ENCODE measurements at places on chromosomes 4 and X.
A peak's percentile ranks its signal among the peaks of the same experiment; 100 is the strongest.

- no peak for DNase-seq
- H3K27me3 ChIP-seq = no peaks in the 10 kb centered on the region
- no peak overlapping the region for H3K27ac ChIP-seq
- H3K4me3 ChIP-seq = peak overlapping the region; percentile 6
These were observed 21.6 kb downstream of the ADD1 start for GRCh38 chr4:2865196-2865780.

- no peak for DNase-seq
- H3K4me3 ChIP-seq = no peak overlapping the region
- no peaks in the 10 kb centered on the region for H3K4me1 ChIP-seq
These were observed 91.1 kb downstream of the SEL1L3 start for GRCh38 chr4:25771672-25772071.

GRCh38 chr4:188387179-188387791, 248.0 kb downstream of the TRIML1 start:
- H3K36me3 ChIP-seq = no peaks in the 10 kb centered on the region
- no peaks in the 10 kb centered on the region for H3K27me3 ChIP-seq
- H3K4me3 ChIP-seq = no peak overlapping the region
- H3K4me1 ChIP-seq = no peaks in the 10 kb centered on the region
- no peak overlapping the region for H3K27ac ChIP-seq
- no peak for DNase-seq

- peaks cover 13% of the 10 kb centered on the region for H3K4me1 ChIP-seq
- DNase-seq = no peak
- H3K27me3 ChIP-seq = no peaks in the 10 kb centered on the region
- no peak overlapping the region for H3K4me3 ChIP-seq
- no peak overlapping the region for H3K27ac ChIP-seq
- H3K36me3 ChIP-seq = peaks cover 3% of the 10 kb centered on the region
These were observed 105.9 kb upstream of the LNX1 start for GRCh38 chr4:53697016-53697685.

DNA sequence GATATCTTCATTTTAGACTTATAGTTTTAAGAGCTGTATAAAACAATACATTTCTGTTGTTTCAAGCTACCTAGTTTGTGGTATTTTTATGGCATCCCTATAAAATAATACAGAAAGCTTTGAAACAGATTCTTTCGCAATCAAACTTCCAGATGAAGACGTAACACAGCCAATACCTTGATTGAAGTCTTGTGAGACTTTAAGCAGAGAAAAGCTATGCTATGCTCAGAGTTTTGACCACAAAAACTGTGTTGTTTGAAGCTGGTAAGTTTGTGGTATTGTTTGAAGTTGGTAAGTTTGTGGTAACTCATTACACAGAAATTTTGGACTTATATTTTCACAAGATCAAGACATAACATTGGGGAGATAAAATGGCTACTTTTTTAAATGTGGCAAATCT, 201.8 kb upstream of the UGT8 start:
- no peaks in the 10 kb centered on the region for H3K36me3 ChIP-seq
- DNase-seq = no peak
- no peak overlapping the region for H3K4me3 ChIP-seq
- H3K4me1 ChIP-seq = no peaks in the 10 kb centered on the region
- H3K27me3 ChIP-seq = peaks cover 2% of the 10 kb centered on the region

DNA sequence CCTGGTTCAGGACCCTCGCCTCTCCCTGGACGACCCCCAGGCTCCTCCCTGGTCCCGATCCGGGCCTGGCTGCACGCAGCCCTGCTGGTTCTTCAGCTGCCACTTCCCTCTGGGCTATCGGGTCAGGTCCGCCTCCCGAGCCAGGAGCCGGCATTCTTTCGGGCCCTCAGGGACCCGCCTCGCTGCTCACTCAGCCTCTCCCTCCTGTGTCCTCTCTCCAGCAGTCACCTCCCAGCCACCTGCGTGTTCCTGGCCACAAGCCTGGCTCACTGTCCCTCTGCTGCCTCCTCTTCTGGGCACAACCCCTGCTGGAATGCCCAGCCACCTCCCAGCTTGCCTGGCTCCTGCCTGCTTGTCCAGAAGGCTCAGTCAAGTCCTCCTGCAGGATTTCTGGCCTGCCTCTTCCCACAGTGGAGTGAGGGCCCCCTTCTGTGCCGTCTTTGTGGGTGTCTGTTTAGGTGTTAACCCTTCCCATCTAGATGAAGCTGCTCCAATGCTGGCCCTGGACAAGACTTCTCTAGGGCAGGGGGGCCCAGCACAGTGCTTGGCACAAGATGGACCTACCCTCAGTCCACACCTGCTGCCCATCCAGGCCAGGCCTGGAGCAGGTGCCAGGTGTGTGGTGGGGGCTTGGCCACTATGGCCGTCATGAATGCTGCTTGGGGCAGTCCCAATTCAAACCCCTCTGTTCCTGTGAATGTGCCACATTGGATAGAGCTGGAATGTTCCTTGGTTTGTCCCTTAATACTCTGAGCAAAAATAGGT, 2.2 kb downstream of the WFS1 start:
- H3K27ac ChIP-seq = no peak overlapping the region
- H3K36me3 ChIP-seq = no peaks in the 10 kb centered on the region

GRCh38 chr4:141599853-141600252, 36.5 kb upstream of the IL15 start:
- H3K36me3 ChIP-seq = no peaks in the 10 kb centered on the region
- no peak overlapping the region for H3K4me3 ChIP-seq
- H3K27ac ChIP-seq = no peak overlapping the region

- no peaks in the 10 kb centered on the region for H3K36me3 ChIP-seq
- no peak overlapping the region for H3K27ac ChIP-seq
- H3K4me1 ChIP-seq = no peaks in the 10 kb centered on the region
- H3K27me3 ChIP-seq = no peaks in the 10 kb centered on the region
These were observed 171.9 kb downstream of the GALNTL6 start for GRCh38 chr4:171985129-171985528.

DNA sequence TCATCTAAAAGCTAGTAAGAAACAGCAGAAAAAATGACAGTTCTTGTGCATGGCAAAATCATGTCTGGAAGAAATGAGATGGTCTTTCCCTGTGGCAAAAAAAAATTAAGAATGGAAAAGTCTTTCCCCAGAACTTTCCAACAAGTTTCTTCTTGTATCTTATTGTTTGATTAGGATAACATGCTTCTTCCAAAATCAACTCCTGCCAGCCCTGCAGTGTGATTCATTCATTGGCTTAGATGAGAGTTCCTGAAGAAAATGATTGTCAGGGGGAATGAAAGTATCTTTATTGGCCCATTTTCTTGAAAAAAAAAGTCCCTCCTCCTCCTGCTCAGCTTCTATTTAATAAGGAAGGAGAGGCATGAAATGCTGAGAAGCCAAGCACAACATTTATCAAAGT, 407.7 kb downstream of the ARAP2 start:
- no peak for DNase-seq
- H3K4me3 ChIP-seq = no peak overlapping the region
- H3K4me1 ChIP-seq = no peaks in the 10 kb centered on the region
- no peak overlapping the region for H3K27ac ChIP-seq
- H3K27me3 ChIP-seq = no peaks in the 10 kb centered on the region
- no peaks in the 10 kb centered on the region for H3K36me3 ChIP-seq

DNA sequence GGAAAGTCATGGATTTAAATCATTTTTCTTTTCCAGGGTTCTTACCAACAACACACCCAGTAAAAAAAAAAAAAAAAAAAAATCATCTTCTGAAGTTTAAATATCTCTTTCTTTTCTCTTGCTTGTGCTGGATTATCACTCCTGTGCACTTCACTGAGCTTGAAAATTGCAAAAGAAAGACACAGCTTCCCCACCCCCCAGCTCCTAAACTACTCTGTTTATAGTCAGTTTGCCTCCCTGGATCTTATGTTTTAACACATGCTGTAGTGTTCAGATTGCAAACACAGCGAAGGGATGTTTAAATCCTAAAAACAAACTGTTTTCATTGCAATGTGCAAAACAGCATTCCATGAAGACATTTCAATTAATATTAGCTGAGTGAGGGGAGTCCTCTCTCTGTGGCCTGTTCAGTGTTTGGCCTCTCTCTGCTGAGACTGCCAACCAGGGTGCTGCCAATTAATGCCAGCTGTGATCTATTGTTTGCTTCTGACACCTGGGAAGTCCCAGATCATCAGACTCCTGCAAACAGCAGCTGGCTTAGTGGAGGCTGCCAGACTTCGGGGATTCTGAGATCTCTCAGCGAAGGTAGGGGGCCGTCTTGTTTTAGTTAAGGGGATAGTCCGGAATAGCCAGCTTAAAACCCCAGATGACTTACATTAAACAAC, 171.1 kb upstream of the PITX2 start:
- H3K4me3 ChIP-seq = no peak overlapping the region
- peaks cover 7% of the 10 kb centered on the region for H3K27me3 ChIP-seq
- H3K4me1 ChIP-seq = no peaks in the 10 kb centered on the region
- H3K27ac ChIP-seq = no peak overlapping the region
- DNase-seq = no peak

DNA sequence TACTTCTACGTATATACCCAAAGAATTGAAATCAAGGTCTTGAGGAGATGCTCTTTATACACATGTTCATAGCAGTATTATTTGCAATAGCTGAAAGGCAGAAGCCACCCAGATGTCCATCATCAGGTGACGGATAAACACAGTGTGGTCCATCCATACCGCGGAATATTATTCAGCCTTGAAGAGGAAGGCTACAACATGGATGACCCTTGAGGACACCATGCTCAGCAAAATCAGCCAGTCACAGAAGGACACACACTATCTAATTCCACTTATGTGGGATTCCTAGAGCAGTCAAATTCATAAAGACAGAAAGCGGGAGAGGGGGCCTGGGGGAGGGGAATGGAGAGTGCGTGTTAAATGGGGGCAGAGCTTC, 44.5 kb downstream of the RGS12 start:
- peaks cover 14% of the 10 kb centered on the region for H3K27me3 ChIP-seq
- DNase-seq = peak; percentile 1
- no peak overlapping the region for H3K4me3 ChIP-seq
- H3K27ac ChIP-seq = no peak overlapping the region
- peaks cover 2% of the 10 kb centered on the region for H3K36me3 ChIP-seq
- peaks cover 6% of the 10 kb centered on the region for H3K4me1 ChIP-seq

GRCh38 chr4:98482847-98483806, 175.3 kb downstream of the TSPAN5 start:
- H3K4me3 ChIP-seq = no peak overlapping the region
- DNase-seq = no peak
- peak overlapping the region; percentile 56 for H3K27ac ChIP-seq
- H3K36me3 ChIP-seq = peaks cover 8% of the 10 kb centered on the region
- H3K4me1 ChIP-seq = peaks cover 11% of the 10 kb centered on the region
- no peaks in the 10 kb centered on the region for H3K27me3 ChIP-seq

GRCh38 chr4:113026556-113026955, 22.9 kb upstream of the ANK2 start:
- H3K4me3 ChIP-seq = no peak overlapping the region
- no peaks in the 10 kb centered on the region for H3K36me3 ChIP-seq
- H3K27ac ChIP-seq = no peak overlapping the region
- H3K27me3 ChIP-seq = peaks cover 6% of the 10 kb centered on the region
- no peaks in the 10 kb centered on the region for H3K4me1 ChIP-seq

- peaks cover 4% of the 10 kb centered on the region for H3K27me3 ChIP-seq
- no peaks in the 10 kb centered on the region for H3K36me3 ChIP-seq
- no peak overlapping the region for H3K27ac ChIP-seq
These were observed 43.4 kb upstream of the CCKAR start for GRCh38 chr4:26533685-26534084.

DNA sequence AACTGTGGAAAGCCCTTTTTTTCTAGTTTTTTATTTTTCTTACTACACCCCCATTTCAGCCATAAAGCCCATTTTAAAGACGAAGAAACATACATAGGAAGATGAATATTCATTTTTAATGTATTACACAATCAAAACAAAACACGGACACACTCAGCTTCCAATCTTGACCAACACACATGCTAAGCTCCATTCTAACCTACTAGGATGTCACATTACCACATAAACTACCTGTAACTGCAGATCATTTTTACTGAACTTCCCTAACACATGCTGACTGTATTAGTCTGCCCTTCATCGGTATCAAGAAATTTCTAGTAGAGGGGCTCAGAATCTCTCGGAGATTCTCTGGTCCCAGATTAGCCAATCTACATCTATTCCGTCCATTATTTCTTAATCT, 1.8 kb downstream of the CCNI start:
- H3K27ac ChIP-seq = no peak overlapping the region
- DNase-seq = no peak
- no peaks in the 10 kb centered on the region for H3K27me3 ChIP-seq
- H3K36me3 ChIP-seq = peaks cover 3% of the 10 kb centered on the region
- H3K4me3 ChIP-seq = no peak overlapping the region
- H3K4me1 ChIP-seq = peaks cover 27% of the 10 kb centered on the region

DNA sequence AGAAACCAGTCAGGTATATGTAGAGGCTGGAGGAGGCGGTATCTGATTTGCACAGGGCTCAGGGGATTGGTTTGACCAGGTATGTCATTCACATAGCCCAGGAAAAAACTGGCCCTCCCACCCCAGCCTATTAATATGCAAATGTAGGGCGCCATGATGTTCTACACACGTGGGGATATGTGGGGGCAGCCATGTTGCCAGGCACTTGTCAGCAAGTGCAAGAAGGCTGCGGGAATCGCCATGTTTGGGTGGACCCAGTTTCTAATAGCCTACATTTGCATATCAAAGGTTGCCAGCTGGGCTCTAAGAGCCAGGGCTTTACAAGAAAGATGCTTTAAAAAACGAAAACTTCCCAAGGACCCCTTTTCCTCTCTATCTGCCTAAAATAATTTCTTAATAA, 335.1 kb downstream of the SMARCA1 start:
- no peaks in the 10 kb centered on the region for H3K27me3 ChIP-seq
- no peaks in the 10 kb centered on the region for H3K4me1 ChIP-seq
- no peak for DNase-seq
- no peak overlapping the region for H3K27ac ChIP-seq

DNA sequence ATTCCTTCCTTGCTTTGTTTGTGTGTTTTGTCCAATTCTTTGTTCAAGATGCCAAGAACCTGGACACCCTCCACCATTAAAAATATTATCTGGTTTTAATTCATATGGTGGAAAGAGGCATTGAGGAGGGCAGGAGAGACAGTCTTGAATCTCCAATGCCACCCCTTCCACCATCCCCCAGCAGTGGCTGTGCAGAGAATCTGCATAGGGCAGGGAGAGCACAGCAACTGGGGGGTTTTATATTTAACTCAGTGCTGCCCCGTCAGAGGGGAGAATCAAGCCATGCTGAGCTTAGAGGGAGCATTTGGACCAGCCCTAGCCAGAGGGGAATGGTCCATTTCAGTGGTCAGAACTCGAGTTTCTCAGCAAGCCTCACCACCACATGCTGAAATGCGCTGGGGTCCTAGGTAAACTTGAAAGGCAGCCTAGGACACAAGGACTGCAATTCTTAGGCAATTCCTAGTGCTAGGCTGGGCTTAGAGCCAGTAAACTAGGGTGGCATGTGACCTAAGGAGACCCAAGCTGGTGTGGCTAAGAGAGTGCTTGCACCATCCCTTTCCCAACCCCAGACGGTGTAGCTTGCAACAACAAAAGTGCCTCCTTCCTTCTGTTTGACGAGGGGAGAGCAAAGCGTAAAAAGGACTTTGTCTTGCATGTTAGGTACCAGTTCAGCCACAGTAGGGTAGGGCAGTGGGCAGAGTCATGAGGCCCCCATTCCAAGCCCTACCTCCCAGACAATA, 34.2 kb downstream of the CCDC158 start:
- no peak overlapping the region for H3K4me3 ChIP-seq
- DNase-seq = no peak
- no peaks in the 10 kb centered on the region for H3K4me1 ChIP-seq
- H3K27ac ChIP-seq = no peak overlapping the region
- peaks cover 3% of the 10 kb centered on the region for H3K36me3 ChIP-seq

GRCh38 chr4:87257523-87257922, 37.1 kb upstream of the KLHL8 start:
- no peak for DNase-seq
- no peak overlapping the region for H3K4me3 ChIP-seq
